ENCODE measurements at places on chromosomes 7 and 10.

GRCh38 chr10:18079665-18080295 lies 60.4 kb upstream of the CACNB2 start:
- DNase-seq, result no peak

DNA sequence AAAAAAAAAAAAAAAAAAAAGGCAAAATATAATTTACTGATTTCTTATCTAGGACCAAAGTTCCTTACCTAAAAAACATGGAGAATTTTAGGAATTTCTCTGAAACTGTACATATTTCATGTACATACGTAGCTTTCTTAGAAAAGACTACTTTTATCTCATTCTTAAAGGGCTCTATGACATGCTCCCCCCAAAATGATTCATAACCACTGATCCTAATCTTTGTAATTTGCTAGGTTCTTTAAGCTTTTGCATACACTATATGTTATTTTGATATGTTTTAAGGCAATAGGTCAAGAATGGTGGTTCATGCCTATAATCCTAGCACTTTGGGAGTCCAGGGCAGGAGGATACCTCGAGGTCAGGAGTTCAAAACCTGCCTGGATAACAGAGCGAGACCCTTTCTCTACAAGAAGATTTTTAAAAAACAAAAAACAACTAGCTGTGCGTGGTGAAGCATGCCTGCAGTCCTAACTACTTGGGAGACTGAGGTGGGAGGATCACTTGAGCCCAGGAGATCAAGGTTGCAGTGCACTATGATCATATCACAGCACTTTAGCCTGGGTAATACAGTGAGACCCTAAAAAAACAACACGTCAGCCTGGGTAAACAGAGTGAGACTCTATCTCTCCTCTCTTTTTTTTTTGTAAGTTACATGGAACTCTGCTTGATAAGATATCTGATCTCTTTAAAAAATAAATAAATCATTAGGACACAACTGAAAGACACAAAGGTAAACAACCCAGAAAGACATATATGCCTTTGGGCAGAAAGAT lies 54.8 kb downstream of the ATAD1 start:
- no peak for DNase-seq

DNA sequence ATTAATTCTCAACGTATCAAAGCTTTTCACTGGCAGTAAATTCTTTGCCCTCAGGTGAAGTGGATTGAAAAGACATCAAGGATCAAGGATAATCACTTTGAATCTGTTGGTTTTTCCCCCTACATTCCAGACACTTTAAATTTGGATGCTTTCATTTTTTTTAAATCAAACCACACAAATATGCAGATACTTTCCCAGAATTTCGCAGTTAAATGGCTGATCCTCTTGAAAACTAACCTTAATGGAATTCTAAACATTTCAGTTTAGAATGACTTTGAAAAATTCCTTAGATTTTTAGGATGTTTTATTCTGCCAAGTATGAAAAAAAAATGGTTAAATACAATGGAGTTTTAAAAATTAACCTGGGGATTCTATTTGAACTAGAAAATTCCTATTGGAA lies 325.9 kb downstream of the GFRA1 start:
- no peak for DNase-seq

DNA sequence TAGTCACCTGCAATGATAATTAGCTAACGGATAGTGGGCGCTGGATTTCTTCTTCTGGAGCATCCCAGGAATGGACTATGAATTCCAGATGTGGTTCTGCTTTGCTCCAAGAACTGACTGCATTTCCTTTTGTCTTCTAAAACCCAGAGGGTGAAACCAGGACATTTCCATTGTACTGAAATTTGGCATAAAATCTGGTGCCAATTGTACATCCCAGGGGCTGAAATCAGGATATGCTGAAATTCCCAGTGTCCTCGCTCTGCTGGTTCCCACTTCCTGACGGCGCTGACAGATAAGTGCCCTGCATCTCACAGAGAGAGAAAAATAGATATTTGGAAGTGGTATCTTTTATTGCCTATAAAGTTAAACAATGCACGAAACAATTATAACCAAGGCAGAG lies 31.9 kb downstream of the RBM20 start:
- DNase-seq, result no peak

GRCh38 chr10:35821339-35821911 lies 179.3 kb upstream of the FZD8 start:
- no peak for DNase-seq

DNA sequence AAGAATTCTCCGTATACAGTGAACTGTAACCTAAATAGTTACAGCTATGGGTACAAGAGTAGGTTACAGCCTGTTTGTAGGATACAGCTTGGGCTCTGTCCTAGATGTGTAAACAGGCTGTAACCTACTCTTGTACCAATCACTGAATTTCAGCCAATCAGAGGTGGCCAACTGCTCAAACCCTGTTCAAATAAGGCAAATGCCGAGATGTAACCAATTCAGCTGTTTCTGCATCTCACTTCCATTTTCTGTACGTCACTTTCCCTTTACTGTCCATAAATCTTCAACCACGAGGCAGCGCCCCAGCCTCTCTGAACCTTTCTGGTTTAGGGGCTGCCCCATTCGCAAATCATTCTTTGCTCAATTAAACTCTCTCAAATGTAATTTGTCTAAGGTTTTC lies 8.3 kb upstream of the MMP21 start:
- DNase-seq, result no peak

DNA sequence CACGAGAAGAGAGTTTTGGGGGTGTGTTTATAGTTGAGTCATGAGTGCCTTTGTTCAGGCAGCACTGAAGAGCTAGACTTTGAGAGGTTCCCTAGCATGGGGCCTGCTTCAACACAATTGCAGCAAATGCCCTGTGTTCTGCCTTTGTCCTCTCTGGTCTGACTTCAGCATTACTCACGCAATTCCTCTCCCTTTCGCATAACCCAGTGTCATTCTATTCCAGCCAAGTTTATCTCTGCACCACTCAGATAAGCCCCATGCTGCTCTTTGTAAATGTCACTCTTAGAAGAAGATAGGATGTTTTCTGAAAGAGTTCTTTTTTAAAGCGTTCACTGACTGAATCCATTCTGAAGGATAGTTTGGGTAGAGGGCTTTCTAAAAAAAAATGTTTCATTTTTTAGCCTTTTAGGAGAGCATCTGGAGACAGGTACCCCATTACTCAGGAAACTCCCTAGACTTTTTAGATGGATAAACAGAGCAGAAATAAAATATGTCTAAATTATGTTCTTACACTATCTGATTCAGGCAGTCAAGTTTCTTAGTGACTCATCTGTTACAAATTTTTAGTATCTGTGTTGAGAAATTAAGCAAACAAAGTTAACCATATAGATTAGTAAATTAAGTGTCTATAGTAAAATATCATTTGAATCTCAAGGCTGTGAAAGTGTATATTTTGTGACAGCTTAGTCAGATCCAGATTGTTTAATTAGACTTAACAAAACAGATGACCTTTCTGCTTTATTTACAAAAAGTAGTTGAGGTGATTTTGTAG lies 318.5 kb downstream of the GPR158 start:
- DNase-seq, result no peak

DNA sequence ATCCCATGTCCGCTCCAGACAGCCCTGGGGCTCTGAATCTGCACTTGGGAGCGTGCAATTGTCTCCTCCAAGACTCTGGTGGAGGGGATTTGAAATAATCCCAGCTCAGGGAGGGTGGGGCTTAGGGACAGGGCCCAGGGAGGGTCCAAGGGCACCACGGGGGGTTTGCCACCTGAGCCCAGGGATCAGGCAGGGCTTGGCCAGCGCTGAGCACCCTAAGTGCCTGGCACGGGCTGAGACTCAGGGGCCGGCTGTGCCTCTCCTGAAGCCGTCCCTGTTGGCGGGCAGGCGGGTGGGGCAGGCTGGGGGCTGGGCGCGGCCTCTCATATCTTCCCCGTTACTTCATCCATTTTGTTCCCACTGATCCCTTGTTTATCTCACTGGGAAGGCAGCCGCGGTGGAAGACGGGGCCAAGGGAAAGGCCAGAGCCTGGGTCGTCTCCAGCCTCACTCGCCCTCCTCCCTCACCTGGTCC lies 41.8 kb upstream of the ELN start:
- peak; percentile 53 for DNase-seq

GRCh38 chr7:73904219-73905137 lies 43.5 kb downstream of the TMEM270 start:
- DNase-seq, result no peak

- DNase-seq, result no peak
Measured at GRCh38 chr10:14667781-14668180, 106.9 kb downstream of the FAM107B start.

- DNase-seq, result no peak
Measured at GRCh38 chr7:30678805-30679204, 3.5 kb downstream of the CRHR2 start.

- no peak for DNase-seq
Measured at GRCh38 chr10:78377356-78377755, 343.7 kb downstream of the RPS24 start.

DNA sequence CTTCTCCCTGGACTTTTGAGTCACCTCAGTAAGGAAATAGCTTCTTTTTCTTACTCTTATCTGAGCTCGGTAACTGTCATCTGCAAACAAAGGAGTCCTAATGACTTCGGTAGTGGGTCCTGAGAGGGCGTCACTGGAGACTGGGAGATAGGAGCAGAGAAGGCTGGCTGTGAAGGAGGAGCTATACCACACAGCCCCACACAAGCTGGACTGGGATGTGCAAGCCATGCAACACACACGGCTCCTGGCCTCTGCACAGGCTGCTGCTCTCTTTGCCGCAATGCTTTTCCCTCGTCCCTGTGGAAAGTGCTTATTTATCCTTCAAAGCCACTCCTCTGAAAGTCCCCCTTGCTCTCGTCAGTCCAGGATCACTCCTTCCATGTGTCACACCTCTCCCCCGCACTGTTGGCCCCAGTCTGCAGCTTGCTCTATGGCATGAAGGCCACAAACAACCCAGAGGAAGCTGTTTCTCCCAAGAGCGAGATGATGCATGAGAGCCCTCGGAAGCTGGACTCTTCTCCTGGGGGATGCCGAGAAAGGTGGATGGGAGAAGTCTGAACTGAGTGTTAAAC lies 14.9 kb downstream of the TMEM273 start:
- DNase-seq, result no peak

DNA sequence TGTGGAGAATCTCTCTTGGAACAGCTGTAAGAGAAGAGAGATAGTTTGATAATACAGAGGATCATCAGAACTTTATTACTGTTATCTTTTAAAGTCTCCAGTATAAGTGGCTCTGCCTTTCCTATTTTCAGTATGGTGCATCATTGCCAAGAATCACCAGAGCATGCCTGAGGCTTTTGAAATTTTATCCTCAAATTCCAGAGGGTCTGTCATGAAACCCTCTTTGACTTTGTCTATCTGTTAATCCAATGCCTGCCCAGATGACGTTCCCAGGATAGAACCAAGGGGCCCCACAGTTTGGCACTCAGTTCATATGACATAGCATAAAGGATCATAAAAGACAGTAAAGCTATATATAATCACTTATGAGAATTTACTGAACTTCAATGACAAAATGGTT lies 35.3 kb upstream of the SEMA3C start:
- DNase-seq, result no peak

GRCh38 chr7:128030654-128031611 lies at the start of gene LRRC4:
LRRC4 (minus strand) TSS chr7:128031437; CDS start chr7:128030640, 797 bp downstream.
- DNase-seq, result peak; percentile 41

DNA sequence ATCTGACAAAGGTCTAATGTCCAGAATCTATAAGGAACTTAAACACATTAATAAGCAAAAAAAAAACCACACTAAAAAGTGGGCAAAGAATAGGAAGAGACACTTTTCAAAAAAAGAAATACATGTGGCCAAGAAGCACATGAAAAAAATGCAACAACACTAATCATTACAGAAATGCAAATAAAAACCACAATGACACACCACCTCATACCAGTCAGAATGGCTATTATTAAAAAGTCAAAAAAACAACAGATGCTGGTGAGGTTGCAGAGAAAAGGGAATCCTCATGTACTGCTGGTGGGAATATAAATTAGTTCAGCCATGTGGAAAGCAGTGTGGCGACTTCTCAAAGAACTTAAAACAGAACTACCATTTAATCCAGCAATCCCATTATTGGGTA lies 119.0 kb downstream of the LMBR1 start:
- DNase-seq, result no peak

- no peak for DNase-seq
Measured at GRCh38 chr10:42827201-42827600, 44.6 kb downstream of the BMS1 start.

DNA sequence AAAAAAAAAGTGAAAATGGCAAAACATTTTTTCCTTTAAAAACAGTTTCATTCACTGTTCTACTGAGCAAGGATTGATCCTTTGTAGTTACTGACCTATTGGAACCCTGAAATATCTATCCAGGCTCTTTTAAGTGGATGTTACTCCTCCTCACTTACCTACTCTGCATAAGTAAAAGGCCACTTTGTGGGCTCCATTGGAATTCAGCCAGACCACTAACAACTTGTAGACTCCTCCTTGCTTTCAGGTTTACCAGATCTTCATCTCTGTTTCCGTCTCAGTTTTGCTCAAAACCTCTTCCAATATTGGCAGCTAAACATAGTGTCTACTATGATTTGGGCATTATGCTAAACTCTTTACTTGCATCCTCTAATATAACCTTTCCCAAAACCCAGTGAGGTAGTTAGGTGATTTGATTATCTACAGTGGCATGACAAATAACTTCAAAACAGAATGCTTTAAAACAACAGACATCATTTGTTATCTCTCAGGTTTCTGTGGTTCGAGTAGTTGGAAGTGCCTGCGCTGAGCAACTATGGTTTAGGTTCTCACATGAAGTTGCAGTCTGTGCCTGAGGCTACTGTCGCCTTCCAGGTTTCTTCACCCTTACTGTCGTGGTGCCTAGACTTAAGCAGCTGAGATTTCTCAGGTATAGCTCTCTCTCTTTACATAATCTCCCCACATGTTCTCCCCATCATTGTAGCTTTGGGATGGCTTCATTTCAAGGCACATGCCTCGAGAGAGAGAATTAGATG lies 698.2 kb downstream of the REEP3 start:
- DNase-seq, result no peak

DNA sequence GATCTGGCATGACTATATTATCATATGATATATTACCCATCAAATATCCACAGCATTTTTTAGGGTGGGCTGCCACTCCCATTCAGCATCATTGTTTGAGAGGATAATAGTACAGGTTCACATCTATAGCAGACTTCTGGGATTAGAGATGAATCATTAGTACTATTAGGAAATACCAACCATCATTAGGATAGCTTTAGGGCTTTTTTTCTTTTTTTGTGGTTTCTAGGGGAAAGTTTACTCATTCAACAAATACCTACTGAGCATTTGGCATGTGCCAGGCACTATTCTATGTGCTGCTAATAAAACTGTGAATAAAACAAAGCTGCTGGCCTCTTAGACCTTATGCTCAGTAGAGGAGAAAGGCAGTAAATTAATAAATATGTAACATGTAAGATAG lies 40.6 kb downstream of the NHLRC2 start:
- DNase-seq, result no peak

DNA sequence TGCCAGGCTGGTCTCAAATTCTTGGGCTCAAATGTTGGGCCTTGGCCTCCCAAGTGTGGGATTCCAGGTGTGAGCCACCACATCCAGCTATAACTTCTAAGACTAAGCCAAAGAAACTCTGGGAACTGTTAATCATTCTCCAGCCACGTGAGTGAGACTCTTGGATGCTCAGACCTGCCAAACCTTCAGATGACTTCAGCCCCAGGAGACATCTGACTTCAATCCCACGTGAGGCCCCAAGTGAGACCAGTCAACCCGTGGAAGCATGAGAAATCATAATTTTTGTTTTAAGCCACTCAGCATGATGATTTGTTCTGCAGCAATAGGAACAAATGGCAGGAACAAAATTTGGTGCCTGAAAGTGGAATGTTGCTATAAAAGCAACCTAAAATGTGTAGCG lies 4.3 kb upstream of the PCBD1 start:
- DNase-seq, result no peak
